ENCODE measurements at places on chromosomes 3 and 15. TPM values are rescaled to one million over a fixed set of nuclear protein-coding genes. Genes with fewer than 3 reads are reported as not detected.

The NAA50 gene
- 440 TPM for total RNA-seq

The CALML4 gene
- 2.4 TPM for total RNA-seq

The ROBO2 gene
- not detected for total RNA-seq

The NPAP1 gene
- total RNA-seq: not detected

The TRAT1 gene
- not detected for total RNA-seq

The CAMP gene
- total RNA-seq: not detected

The PDIA3 gene
- total RNA-seq: 28.6 TPM

The ACKR4 gene
- total RNA-seq: not detected

The ANKRD34C gene
- not detected for total RNA-seq

The DGKG gene
- total RNA-seq: 11.2 TPM

The WDR93 gene
- total RNA-seq: not detected

The GRK7 gene
- 0.27 TPM for total RNA-seq

The GCNT3 gene
- total RNA-seq: not detected

- no peaks in the 10 kb centered on the region for H3K36me3 ChIP-seq
- DNase-seq: no peak
- no peak overlapping the region for H3K27ac ChIP-seq
- H3K4me1 ChIP-seq: no peaks in the 10 kb centered on the region
- no peak overlapping the region for H3K4me3 ChIP-seq
Observed at GRCh38 chr15:81511138-81511537, 137.1 kb upstream of the TMC3 start.

DNA sequence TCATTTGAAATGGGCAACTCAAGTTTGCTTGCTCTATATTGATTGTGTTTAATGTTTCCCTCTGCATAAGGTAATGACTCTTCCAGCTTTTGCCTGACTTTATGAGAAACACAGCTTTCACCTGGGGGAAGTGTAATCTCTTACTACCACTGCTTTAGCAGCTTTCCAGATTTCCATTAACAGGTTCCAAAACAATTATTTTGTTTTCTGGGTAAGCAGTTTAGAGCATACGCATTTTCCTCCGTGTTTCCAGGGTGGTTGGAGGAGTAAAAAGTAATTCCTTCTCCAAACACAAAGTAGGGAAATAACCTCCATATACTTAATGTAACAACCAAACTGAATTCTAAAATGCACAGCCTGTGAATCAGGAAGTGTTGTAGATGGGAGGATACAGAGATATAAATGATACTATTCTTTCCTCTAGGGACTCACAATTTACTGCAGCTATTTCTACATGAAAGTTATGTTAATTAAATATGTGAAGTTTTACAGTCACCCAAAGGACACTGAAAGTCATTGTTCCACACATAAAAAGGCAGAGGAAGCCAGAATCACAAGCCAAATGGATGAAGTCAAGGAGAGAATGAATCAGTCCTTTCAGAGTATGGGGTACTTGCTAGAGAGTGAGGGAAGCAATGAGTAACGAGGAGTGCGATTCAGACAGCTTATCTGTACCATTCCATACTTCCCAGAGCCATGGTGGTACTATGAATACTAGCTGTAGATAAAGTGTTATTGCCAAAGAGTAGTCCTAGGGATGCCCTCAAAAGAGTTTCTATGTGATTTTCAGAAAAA, 16.6 kb downstream of the ST3GAL6 start:
- H3K27me3 ChIP-seq: no peaks in the 10 kb centered on the region
- H3K4me1 ChIP-seq: peaks cover 5% of the 10 kb centered on the region
- no peaks in the 10 kb centered on the region for H3K36me3 ChIP-seq
- no peak for DNase-seq
- no peak overlapping the region for H3K4me3 ChIP-seq
- H3K27ac ChIP-seq: no peak overlapping the region

GRCh38 chr3:128803307-128803706, 76.1 kb upstream of the ACAD9 start:
- no peak for DNase-seq
- peaks cover 92% of the 10 kb centered on the region for H3K4me1 ChIP-seq
- H3K4me3 ChIP-seq: no peak overlapping the region

- peak overlapping the region; percentile 14 for H3K27ac ChIP-seq
- no peaks in the 10 kb centered on the region for H3K27me3 ChIP-seq
- DNase-seq: no peak
- no peak overlapping the region for H3K4me3 ChIP-seq
- peaks cover 7% of the 10 kb centered on the region for H3K4me1 ChIP-seq
- no peaks in the 10 kb centered on the region for H3K36me3 ChIP-seq
Observed at GRCh38 chr3:119457246-119457645, 6.2 kb downstream of the TMEM39A start.

- no peaks in the 10 kb centered on the region for H3K36me3 ChIP-seq
- H3K4me1 ChIP-seq: no peaks in the 10 kb centered on the region
- no peak for DNase-seq
Observed at GRCh38 chr15:60416484-60416883, 18.7 kb upstream of the ANXA2 start.

- no peak overlapping the region for H3K4me3 ChIP-seq
- no peaks in the 10 kb centered on the region for H3K27me3 ChIP-seq
- H3K36me3 ChIP-seq: no peaks in the 10 kb centered on the region
- H3K4me1 ChIP-seq: no peaks in the 10 kb centered on the region
- DNase-seq: no peak
- H3K27ac ChIP-seq: no peak overlapping the region
Observed at GRCh38 chr15:65626856-65627255, 5.1 kb downstream of the SLC24A1 start.

DNA sequence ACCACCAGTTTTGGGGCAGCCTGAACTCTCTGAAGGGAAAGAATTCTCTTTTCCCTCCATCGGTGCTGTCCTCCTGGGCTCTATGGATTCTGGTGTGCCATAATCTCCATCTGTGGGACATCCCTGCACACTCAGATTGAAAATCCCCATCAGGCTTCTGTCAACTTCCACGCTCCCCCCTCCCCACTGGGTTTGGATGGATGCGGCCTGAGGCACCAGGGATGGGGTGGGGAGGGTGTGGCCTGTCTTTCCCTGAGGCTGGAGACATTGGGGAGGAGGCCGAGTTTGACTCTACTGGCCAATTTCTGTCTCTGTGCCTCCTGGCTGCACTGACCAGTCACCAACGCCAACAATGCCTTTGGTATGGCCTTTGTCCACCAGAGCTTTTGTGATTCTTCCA, 16.3 kb upstream of the FBLN2 start:
- H3K4me1 ChIP-seq: no peaks in the 10 kb centered on the region
- DNase-seq: no peak
- H3K27me3 ChIP-seq: no peaks in the 10 kb centered on the region

- no peak overlapping the region for H3K4me3 ChIP-seq
- H3K36me3 ChIP-seq: no peaks in the 10 kb centered on the region
- no peaks in the 10 kb centered on the region for H3K27me3 ChIP-seq
- peaks cover 5% of the 10 kb centered on the region for H3K4me1 ChIP-seq
Observed at GRCh38 chr15:69722924-69723323, 270.3 kb downstream of the RPLP1 start.

DNA sequence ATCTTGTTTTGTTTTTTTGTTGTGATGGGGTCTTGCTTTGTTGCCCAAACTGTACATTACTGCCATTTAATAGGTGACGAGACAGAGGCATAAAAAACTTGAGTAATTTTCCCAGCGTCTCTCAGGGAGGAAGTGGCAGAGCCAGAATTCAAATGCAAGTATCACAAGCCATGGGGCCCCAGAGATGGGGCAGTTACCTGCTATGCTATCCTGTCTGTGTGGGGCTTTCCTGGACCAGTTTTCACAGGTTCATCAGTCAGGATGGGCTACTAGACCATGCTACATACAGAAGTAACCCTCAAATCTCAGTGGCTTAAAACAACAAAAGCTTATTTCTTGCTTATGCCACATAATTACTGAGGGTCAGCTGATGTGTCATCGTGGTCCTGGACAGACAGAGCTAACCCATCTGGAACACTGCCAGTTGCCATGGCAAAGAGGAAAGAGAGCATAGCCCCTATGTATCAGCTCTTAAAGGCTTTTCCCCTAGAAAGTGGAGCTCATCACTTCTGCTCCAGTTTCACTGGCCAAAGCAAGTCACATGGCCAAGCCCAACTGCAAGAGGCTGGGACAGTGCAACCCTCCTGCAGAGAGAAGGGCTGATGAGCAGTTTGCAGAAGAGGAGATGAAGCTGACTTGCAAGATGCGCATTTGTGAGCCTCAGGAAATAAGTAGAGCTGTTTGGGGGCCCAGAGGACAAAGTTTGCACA, 31.7 kb upstream of the SYNM start:
- no peak overlapping the region for H3K27ac ChIP-seq
- no peaks in the 10 kb centered on the region for H3K36me3 ChIP-seq
- H3K4me1 ChIP-seq: no peaks in the 10 kb centered on the region
- no peak overlapping the region for H3K4me3 ChIP-seq

DNA sequence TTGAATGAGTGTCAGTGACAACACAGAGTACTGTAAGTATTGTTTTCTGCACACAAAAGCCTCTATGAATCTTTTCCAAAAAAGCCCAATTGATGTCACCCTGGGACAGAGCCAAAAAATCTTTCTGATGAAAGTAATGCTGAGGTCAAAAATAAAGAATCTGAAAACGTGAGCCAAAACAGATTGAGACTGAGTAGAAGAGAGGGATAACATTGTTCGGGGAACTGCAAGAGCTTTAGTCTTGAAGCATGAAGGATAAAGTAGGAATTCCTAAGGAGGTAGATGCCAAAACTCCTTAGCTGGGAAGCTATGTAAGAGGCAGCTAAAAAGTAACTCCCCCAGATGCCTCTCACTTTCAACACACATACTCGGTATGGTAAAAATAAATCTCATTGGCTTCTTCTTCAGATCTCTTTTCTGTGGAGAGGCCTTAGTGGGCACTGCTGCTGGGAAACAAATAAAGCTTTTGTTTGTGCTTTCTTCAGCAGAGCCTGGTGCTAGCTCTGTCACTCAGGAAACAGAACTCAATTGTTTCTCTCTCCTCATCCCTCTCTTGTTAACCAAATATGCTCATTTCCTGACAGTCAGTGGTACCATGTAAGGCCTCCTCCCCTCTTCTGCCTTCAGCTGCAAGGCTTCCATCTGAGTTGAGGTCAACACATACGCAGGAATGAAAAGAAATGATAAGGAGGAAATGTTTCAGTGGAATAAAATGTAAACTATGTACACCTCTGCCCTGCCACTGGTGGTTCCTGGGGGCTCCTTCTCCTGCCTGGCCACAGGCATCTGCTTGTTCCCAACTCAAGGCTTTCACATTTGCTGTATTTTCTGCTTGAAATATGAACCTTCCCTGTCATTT, 58.1 kb downstream of the CD200 start:
- H3K4me1 ChIP-seq: no peaks in the 10 kb centered on the region
- H3K36me3 ChIP-seq: no peaks in the 10 kb centered on the region
- H3K4me3 ChIP-seq: no peak overlapping the region
- no peaks in the 10 kb centered on the region for H3K27me3 ChIP-seq

GRCh38 chr3:16828815-16829214, 55.9 kb upstream of the PLCL2 start:
- no peaks in the 10 kb centered on the region for H3K4me1 ChIP-seq
- H3K27ac ChIP-seq: no peak overlapping the region
- H3K27me3 ChIP-seq: no peaks in the 10 kb centered on the region
- no peak for DNase-seq
- no peaks in the 10 kb centered on the region for H3K36me3 ChIP-seq

GRCh38 chr3:162354356-162354755, 857.7 kb downstream of the OTOL1 start:
- H3K27ac ChIP-seq: no peak overlapping the region
- no peaks in the 10 kb centered on the region for H3K27me3 ChIP-seq
- no peak overlapping the region for H3K4me3 ChIP-seq
- DNase-seq: no peak
- no peaks in the 10 kb centered on the region for H3K36me3 ChIP-seq

- H3K27ac ChIP-seq: peak overlapping the region; percentile 65
- DNase-seq: peak; percentile 85
- H3K4me1 ChIP-seq: peaks cover 49% of the 10 kb centered on the region
- no peaks in the 10 kb centered on the region for H3K27me3 ChIP-seq
Observed at GRCh38 chr3:188554404-188554803, 400.4 kb downstream of the LPP start.

GRCh38 chr15:66405007-66405406, 18.3 kb downstream of the MAP2K1 start:
- H3K36me3 ChIP-seq: no peaks in the 10 kb centered on the region
- H3K4me3 ChIP-seq: no peak overlapping the region
- H3K4me1 ChIP-seq: peaks cover 41% of the 10 kb centered on the region
- H3K27ac ChIP-seq: no peak overlapping the region

Measured in gastrocnemius medialis (tissue), 4 donors.